Central memory CD8-positive, alpha-beta T cell (primary cell): ENCODE measurements at places on chromosomes 2 and 18.

GRCh38 chr2:204110338-204110741 is 173.8 kb downstream of the ICOS start:
- DNase-seq: peak; percentile 28

DNA sequence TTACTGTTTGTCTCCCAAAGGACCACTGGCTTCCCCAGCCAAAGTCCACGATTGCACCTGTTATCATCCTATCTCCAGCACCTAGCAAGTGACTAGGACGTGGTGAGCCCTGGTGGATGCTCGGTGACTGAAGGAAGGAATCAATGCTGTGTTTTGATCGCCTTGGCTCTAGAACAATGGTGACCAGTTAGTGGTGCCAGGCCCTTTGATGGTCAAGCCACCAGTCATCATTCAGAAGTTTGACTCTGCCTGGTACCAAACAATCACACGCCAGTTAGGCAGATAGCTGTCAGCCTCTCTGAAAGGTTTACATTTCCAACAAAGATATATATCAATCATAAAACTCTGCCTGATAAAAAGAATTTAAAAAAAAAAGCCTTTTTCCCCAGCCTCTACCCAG is 244.1 kb downstream of the SH3BP4 start:
- DNase-seq: no peak

GRCh38 chr2:23561088-23561487 is 176.1 kb downstream of the KLHL29 start:
- DNase-seq: no peak

DNA sequence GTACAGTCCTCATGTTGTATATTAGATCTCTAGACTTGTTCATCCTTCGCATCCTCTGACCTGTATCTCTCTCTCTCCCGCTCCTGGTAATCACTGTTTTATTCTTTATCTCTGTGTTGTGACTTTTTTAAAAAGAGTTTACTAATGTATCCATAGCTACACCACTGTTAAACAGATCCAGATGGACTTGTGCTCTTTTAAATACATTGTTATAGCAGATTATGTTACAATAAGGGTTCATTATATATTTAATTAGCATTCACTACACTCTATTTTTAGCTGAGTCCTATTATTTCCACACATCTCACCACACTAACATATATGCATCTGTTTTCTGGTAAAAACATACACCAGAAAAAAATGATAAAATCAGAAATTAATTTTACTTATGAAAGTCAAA is 90.5 kb downstream of the RBM43 start:
- DNase-seq: no peak

GRCh38 chr2:1569879-1570450 is 156.7 kb downstream of the TPO start:
- DNase-seq: no peak

- DNase-seq: no peak
These were observed 34.3 kb upstream of the TANC1 start for GRCh38 chr2:158934170-158934569.
